Left lung (tissue), 14 donors: ENCODE measurements at places on chromosomes 4 and X. TPM values are rescaled to one million over a fixed set of nuclear protein-coding genes. Genes with fewer than 3 reads are reported as not detected.
A peak's percentile ranks its signal among the peaks of the same experiment; 100 is the strongest.

DNA sequence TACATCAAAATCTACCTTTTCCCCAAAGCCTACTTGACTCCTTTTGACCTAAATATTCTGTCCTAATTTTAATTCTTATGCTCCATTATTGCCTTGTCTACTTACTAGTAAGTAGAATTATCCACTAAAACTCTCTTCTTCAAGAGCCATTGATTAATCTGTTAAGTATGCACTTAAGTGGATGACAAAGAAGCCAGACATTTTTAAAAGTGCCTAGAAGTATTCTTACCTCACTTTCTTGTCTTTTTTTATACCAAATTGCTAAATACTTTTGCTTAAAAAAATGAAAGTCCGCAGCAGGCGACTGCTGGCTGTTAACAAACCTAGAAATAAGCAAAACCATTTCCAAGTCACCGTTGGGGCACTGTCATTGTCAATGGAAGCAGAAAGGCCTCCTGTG is 20.1 kb upstream of the FRMPD4 start:
- no peaks in the 10 kb centered on the region for H3K27me3 ChIP-seq
- H3K27ac ChIP-seq: no peak overlapping the region
- H3K4me3 ChIP-seq: no peak overlapping the region
- H3K4me1 ChIP-seq: no peaks in the 10 kb centered on the region
- no peaks in the 10 kb centered on the region for H3K36me3 ChIP-seq
- no peak for DNase-seq

DNA sequence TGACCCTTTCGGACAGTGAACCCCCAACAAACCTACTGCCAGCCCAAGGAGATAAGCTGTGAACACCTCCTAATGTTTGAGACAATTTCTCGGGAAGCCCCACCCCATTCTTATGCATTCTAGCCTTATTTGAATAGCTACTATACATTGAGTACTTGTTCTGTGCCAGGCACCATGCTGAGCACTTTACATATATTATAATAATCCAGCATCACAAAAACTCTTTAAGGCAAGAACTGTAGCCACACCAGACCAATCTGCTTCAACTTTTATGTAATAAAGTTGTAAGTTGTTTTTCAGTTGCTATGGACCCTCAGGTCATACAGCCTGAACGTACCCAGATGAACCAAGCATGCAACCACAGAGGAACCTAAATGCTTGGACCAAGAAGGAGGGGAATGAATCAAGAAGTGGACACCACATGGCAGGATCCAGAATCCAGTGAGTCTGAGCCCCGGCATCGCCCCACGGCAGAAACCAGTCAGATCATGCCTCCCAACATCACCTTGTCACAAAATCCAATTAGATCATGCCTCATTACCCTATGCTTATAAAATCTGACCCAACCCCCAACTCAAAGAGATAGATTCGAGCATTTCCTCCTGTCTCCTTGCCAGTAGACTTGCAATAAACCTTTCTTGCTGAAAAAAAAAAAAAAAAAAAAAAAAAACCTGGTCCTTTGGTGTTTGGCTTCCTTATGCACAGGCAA is 225.0 kb downstream of the QDPR start:
- DNase-seq: no peak
- H3K36me3 ChIP-seq: no peaks in the 10 kb centered on the region
- H3K4me3 ChIP-seq: no peak overlapping the region
- H3K27me3 ChIP-seq: no peaks in the 10 kb centered on the region
- no peak overlapping the region for H3K27ac ChIP-seq

CTAG2 gene
- total RNA-seq: not detected

- H3K27ac ChIP-seq: peak overlapping the region; percentile 43
- DNase-seq: no peak
- H3K4me3 ChIP-seq: no peak overlapping the region
- no peaks in the 10 kb centered on the region for H3K4me1 ChIP-seq
These were observed 152.0 kb downstream of the GASK1B start for GRCh38 chr4:158020734-158021346.

GRCh38 chr4:52841682-52842456 is 20.2 kb upstream of the RASL11B start:
- no peak overlapping the region for H3K4me3 ChIP-seq
- H3K36me3 ChIP-seq: no peaks in the 10 kb centered on the region
- peaks cover 7% of the 10 kb centered on the region for H3K4me1 ChIP-seq
- DNase-seq: no peak
- no peak overlapping the region for H3K27ac ChIP-seq

GRCh38 chr4:78651250-78651860 is 99.8 kb downstream of the ANXA3 start:
- no peak overlapping the region for H3K4me3 ChIP-seq
- no peaks in the 10 kb centered on the region for H3K27me3 ChIP-seq
- H3K36me3 ChIP-seq: no peaks in the 10 kb centered on the region
- H3K4me1 ChIP-seq: peaks cover 25% of the 10 kb centered on the region
- no peak overlapping the region for H3K27ac ChIP-seq

GRCh38 chr4:60619531-60620305 is 580.4 kb upstream of the ADGRL3 start:
- no peak for DNase-seq
- no peak overlapping the region for H3K4me3 ChIP-seq
- no peaks in the 10 kb centered on the region for H3K4me1 ChIP-seq
- H3K36me3 ChIP-seq: no peaks in the 10 kb centered on the region

DNA sequence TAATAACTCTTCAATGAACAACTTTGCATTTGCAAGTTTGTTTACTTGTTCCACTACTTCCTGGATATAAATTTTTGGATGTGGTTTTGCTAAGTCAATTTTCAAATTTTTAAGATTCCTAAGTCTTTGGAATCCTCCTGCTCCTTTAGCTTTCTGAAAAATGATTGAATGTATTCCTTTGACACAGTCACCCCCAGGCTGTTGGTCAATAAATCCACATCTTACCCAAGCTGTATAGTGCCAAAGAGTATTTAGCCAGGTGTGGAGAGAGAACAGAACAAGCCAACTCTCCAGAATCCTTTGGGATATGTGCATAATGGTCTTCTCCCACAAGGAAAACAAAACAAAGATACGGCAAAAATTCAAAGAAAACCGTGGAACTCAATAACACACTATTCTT is 56.9 kb upstream of the INTU start:
- DNase-seq: no peak
- H3K36me3 ChIP-seq: no peaks in the 10 kb centered on the region
- no peaks in the 10 kb centered on the region for H3K4me1 ChIP-seq
- no peaks in the 10 kb centered on the region for H3K27me3 ChIP-seq
- H3K27ac ChIP-seq: no peak overlapping the region

DNA sequence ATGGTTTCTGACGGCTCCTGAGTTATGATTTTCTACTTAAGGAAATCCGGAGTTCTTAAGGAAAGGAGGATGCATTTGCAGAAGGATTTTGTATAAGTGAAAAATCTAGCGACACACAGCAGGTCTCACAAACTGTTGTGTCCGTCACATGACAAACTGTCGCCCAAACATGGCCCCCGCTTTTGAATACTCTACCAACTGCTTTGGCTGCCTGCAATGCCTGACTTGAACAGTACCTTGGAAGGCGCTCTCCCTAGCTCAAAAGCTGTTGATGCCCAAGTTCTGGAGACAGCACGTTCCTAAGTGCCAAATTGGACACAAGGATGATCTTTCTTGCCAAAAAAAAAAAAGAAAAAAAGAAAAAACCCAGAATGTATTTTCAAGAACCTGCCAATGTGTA is 103.2 kb downstream of the ENPP6 start:
- no peaks in the 10 kb centered on the region for H3K27me3 ChIP-seq
- H3K4me3 ChIP-seq: no peak overlapping the region
- no peaks in the 10 kb centered on the region for H3K4me1 ChIP-seq
- no peak overlapping the region for H3K27ac ChIP-seq
